Nucleus accumbens (tissue), 56 donors: ENCODE measurements at places on chromosomes 11 and 22.

DNA sequence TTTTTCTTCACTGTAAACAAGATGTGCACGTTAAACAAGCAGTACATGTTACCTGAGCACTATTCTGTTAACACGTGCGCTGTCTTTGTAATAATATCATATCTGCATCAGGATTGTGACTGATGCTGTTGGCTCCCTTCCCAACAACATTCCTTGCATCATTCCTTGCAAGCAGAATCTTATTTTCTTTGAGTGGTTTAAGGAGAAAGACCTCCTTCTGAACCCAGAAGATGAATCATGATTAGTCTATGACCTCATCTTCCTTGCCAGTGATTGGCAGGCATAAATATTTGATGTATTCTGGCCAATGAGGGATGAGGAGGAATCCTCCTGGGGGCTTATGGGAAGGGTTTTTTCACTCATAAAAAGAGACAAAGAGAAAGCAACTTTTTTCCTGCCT lies 46.2 kb downstream of the C11orf71 start:
- no peak for DNase-seq

DNA sequence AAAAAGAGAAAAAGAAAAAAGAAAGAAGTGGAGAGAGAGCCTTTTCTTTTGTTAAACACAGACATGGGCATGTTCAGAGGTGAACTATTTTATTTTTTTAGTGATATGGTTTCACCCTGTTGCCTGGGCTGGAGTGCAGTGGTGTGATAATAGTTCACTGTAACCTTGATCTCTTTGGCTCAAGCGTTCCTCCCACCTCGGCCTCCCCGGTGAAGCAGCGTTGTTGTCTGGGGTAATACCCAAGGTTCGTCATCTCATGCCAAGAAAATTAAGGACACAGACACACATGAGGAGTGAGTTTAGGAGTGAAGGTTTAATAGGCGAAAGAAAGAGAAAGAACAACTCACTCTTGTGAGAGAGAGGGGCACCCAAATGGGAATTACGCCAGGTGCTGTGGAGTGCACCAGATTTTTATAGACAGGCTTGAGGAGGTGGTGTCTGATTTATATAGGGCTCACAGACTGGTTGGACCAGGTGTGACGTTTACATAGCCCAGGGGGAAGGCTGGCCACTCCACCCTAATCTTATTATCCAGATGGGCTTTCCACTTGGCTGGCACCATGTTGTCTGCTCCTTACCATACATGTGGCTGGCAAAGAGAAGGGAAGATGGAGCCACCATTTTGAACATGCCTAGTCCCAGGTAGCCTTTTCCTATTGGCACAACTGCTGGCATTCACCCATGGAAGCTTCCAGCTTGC lies 42.3 kb downstream of the GRAMD1B start:
- DNase-seq, result no peak

DNA sequence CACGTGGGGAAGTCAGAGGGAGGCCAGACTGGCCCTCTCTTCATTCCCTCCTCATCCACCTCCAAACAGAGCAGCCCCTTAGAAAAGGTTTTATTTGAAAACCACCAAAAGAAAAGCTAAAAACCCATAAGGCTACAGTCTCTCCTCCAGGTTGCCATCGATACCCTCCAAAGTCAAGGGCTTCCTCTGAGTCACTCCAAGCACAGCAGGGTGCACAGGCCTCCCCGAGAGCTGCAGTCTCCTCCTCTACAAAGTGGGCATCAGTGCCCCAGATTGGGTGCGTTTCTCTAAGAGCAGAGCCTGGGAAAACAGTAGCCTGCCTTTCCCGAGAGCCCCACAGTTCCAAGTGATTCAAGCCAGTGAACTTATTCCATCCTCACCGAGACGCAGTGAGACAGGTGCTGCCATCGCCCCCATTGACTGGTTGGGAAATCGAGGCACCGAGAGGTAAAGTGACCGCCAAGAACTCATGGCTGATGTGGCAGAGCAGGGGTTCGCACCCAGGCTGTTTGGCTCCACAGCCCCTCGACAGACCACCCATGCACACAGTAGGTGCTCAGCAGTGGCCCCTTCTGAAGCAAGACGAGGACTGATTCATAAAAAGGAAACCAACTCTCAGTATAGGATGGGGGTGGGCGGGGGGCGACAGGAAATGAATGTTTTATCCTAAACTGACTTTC lies 91.7 kb upstream of the SHISAL1 start:
- DNase-seq, result no peak

DNA sequence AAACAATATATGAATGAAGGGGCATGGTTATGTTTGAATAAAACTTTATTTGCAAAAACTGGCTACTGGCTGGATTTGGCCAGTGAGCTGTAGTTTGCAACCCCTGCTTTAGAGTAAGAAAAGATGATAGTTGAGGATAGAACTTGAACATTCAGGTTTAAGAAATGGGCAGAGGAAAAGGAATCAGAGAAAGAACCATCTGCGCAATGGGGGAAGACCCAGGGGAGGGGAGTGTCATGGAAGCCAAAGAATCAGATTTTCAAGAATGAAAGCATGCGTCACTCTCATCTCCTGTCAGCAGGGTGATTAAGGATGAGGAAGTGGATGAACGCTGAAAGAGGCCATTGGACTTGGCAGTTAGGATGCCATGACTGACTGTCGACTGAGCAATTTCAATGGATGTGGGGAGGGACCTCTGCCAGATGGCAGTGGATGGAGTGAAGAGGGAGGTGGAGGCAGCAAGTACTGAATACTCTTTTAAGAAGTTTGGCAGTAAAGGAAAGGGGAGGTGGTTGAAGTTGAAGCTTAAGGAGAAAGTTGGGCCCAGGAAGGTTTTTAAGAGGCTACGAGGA lies 21.2 kb downstream of the FAT3 start:
- DNase-seq, result peak; percentile 47

DNA sequence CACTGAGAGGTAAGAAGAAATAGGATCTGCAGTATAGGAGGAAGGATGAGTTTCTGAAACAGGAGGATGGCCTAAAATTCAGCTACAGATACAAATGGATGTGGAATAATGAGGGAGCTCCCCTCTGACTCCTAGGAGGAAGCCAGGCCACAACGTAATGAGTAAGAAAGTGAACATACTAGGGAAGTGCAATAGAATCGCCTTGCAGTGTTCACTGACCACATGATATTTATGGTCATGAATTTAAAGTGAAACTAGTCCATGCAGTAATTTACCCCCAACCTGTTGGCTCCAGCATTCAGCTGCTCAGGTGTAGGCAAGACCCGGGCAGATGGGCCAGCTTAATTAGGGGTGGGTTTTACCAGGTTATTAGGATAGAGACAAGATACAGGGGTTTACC lies 101.7 kb downstream of the DEUP1 start:
- no peak for DNase-seq

GRCh38 chr11:35363854-35364780 lies 55.2 kb downstream of the SLC1A2 start:
- DNase-seq, result no peak

DNA sequence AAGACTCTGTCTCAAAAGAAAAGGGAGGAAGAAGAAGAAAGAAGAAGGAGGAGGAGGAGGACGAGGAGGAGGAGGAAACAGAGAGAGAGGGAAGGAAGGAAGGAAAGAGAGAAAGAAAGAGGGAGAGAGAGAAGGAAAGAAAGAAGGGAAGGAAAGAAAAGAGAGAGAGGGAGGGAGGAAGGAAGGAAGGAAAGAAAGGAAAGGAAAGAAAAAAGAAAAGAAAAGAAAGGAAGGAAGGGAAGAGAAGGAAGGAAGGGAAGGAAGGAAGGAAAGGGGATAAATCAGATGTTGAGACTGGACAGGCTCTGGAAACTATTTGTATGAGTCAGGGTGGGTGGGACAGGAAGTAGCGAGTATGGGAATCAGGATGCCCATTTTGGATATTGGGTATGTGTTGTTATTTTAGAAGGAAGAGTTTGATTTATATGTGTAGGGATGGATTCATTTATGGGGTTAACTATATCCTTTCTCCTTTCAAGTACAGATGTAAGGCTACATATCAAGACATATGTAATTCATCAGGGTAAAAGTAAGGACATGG lies 6.0 kb upstream of the RPL3 start:
- DNase-seq, result no peak
